ENCODE measurements at places on chromosomes 4 and X.

DNA sequence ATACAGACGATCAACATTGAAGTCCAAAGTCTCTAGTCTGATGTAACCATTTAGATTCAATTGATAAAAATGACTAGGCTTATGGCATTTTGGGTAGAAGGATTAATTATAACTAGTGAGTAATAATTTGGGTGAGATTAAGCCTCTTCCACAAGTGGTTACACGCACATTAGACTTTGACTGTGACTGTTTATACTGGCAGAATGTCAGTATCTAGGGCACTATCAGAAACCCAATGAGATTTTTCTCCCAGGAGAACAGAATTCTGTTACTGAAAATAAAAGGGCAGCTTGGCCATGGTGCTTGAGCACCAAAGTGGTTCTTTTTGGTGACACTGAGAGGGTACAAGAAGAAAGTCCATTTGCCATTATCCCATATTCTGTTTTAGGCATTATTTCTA is 3.3 kb downstream of the PLS3 start:
- no peak for DNase-seq

DNA sequence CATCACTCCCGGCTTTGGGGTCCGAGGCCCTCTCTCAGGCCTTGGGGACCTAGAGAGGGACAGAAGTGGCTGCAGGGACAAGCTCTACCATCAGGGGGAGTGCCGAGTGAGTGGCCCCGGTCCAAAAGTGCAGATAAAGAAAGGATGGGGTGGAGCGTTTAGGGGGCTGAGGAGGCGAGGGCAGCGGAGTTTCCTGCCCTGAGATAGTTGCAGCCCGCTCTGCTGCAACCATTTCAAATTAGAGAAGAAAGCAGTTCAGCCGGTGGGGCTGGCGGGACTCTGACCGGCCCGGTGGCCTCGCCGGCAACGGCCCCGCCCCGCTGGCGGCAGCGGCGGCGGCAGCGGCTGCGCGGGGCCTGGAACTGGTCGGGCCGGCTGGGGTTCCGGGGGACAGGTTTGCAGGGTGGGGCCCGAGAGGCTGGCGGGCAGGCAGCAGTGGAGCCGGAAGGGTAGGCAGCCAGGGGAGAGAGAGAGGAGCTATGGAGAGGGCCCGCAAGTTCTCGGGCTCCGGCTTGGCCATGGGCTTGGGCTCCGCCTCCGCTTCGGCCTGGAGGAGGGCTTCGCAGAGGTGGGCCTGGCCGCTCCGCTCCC is 7.6 kb downstream of the DLG3 start:
- DNase-seq = no peak

DNA sequence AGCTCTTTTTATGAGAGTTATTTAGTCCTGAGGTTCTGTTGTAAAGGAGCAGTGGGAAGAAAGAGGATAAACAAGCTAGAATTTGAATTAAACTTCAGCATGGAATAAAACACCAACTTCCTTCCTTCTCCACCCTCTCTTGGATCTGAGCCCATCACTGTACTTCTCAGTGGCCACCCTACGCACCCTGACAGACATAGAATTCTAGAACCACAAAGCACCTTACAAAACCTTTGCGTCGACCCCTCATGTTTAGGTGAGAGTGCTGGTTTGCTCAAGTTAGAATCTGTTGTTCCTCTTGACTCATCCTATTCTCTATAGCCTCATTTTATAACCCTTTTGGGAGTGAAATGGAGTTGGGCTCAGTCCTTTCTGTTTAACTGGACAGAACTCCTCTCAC is 84.6 kb upstream of the RPL34 start:
- DNase-seq = no peak

DNA sequence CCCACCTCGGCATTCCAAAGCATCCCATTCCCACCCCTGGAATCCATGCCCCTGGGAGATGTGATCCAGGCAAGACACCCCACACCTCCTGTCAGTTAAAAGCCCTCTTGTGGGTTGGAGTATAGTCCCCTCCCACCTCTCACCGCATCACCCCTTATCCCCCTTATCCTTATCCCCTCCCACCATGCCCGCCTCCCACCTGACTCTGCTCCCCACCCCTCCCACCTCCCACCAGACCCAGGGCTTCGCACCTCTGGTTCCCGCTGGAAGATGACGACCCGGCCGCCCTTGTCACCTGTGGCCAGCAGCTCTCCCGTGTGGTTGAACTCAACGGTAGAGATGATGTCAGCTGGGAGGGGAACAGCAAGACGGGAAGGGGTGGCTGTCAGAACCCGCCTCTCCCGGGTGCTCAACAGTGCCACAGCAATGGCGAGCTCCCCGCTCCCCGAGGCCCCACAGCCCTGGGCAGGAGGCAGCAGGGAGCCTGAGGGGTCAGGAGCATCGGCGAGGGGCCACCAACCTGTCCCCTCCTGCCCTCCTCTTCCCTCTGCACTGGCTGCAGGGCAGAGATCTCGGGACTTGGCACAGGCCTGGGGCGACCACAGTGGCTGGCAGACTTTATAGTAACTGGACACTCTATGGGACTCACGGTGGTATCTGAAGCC is 91.5 kb downstream of the PPP2R2C start:
- no peak for DNase-seq

GRCh38 chrX:130575831-130576389 is 174.1 kb downstream of the RBMX2 start:
- no peak for DNase-seq

DNA sequence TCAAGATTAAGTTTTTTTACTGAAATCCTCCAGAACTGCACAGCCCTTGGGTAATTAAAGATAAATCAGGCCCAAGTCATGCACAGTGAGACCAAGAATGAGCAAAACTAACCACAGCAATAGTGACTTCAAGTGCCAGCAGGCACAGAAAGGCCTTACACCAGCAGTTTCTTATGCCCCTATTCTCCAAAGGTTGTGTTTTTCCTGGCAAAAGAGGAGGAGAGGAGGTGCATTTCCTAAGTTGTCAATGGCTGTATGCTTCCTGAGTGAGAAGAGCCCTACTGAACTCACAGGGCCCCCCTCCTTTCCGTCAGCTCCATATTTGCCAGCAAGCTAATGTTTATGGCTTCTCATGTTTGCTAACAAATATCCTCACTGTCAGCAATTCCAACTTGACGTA is 418.7 kb upstream of the INTU start:
- DNase-seq = no peak

- no peak for DNase-seq
Observed at GRCh38 chr4:16794816-16795445, 103.5 kb downstream of the LDB2 start.

DNA sequence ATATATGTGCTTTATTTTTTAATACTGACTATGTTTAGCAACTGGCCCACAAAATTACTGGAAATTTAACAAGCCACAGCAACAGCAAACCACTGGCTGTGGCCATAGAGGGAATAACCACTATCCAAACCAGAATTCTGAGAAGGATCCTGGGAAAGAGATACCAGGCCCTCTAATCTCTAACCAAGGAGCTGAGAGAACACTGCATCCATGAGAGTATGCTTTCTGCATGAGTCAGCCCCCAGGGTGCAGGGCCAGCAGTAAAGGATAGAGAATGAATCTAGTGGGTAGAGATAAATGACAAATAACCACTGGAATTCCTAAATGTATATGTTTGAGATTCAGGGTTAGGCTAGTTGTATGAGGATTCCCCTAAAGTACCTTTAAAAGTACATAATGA is 221.8 kb downstream of the KIT start:
- no peak for DNase-seq

DNA sequence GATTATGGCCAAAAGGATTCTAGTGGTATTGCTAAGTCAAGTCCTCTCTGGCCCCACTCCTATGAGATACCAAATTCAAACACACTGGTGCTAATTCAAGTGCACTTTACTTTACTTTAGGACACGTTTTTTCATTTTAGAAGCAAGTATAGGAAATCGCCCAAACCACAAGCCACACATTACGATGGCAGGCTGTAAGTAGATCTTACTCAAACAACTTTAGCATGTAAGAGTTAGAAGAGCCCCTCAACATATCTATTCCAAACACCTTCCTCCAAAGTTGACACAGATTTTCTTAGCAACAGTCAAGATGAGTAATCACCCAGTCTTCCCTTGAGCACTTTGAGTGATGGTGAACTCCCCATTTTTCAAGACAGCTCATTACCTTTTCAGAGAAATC is 43.6 kb downstream of the DRD5 start:
- no peak for DNase-seq
